Cerebellum (tissue), 4 donors: ENCODE measurements at places on chromosomes 12 and 14.
A peak's percentile ranks its signal among the peaks of the same experiment; 100 is the strongest.

- DNase-seq: no peak
Measured at GRCh38 chr12:30754383-30754749, 385 bp downstream of the CAPRIN2 start.

GRCh38 chr12:88644946-88645702, 64.9 kb upstream of the KITLG start:
- no peak for DNase-seq

DNA sequence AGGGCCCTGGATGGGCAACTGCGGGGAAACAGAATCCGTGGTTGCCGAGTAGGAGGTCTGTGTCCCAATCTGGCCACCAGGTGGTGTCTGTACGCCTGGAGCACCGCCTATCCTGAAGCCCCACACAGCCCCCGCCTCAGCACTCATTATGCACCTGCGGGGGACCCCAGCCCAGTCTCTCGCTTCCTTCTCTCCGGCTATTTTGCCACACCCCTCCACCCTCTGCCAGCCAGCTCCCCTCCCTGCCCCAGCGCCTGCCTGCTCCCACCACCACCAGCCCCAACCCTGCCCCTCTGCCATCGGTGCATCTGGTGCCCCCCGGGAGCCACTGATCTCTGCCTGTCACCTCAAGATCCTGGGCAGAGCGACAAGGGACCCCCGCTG, 2.2 kb upstream of the NXPH4 start:
- peak; percentile 77 for DNase-seq

DNA sequence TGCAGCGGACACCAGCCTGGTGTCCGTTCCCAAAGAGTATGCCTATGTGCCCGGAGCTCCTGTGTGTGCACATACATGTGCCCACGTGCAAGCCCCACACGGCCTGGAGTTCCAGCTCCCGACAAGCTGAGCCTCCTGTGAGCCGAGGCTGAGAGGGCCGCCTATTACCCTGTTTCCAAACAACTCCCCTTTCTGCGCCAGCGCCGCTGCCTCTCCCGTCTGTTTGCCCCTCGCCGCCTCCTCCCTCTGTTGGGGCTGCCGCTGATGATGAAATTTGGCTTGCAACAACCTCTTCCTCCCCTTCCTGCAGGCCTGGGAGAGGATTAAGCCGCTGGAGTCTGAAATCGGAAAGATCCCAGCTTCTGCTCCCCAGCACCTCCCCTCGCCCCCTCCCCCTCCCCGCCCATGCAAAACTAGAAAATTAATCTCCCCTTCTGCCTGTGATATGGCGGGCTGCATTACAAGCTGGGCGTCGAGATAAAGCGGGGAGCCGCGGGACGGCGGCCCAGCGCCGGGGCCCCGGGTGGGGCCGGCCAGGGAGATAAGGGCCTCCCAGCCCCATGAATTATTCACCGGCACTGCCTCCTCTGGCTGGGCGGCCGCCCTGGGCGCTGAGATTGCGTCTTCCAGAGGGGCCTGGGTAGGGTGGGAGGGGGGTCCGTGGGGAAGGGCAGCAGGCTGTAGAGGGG, 6.8 kb upstream of the ASIC1 start:
- DNase-seq: no peak

DNA sequence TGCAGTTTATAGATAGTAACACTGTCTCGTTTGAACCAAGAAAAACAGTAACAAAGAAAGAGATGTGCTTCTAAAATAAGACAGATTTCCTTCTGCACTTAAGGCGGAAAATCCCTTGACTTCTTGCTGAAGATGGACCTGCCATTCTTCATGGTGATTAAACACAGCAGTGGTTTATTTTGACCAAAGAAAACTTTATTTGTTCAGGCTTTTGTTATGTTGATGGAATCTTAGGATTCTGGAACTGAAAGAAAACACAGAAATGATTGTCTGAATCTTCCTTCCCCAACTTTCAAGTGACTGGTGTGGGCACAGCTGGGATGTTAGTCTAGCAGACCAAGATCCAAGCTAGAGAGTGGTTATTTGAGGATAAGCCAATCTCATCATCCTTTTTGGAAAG, 72.2 kb downstream of the DACT1 start:
- DNase-seq: no peak

DNA sequence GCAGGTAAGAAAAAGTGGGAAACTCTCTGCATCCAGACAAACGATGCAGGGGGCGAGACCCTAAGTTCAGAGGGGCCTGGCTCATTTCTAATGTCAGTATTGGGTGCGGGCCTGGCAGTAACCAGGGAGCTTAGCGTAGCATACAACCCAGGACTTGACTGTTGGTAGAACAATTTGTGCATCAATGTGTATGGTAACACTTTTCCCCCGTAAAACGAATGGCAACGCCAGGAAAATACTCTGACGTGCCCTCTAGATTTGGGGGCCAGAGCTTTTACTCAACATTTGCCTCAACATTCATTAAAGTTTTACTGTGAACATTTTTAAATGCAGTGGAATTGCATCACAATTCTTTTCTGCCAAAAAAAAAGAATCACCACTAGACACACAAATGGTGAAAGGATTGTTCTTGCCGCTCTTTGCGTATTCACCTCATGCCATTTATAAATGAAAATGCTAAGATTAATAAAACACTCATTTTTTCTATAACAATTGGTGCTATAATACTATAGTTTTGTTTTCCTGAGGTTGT, 867 bp downstream of the RHOJ start:
- no peak for DNase-seq

DNA sequence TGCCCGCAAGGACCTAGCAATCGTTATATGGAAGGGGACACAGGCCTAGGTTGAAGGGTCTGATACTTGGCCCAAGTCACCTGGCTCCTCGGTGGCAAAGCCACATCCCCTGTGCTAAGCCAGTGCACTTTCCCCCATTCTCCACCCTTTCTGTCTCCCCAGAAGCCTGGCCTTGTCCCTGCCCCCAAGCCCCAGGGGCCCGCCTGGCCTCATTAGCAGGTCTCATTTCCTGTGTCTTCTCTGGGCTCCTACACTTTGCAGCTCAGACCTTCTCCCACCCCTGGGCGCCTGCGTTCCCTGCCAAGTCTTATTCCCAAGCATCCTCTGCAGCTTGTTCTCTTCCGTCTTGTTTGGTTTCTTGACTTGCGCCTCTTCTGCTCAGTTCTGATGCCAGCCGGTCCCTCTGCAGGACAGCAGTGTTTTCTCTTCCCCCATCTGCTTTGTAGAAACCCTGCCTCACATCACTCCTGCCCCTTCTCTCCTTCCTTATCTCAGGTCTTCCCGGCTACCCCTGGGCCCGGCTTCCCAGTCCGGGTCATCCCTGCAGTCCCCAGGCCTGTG, 66.7 kb downstream of the SLC24A4 start:
- DNase-seq: peak; percentile 16

DNA sequence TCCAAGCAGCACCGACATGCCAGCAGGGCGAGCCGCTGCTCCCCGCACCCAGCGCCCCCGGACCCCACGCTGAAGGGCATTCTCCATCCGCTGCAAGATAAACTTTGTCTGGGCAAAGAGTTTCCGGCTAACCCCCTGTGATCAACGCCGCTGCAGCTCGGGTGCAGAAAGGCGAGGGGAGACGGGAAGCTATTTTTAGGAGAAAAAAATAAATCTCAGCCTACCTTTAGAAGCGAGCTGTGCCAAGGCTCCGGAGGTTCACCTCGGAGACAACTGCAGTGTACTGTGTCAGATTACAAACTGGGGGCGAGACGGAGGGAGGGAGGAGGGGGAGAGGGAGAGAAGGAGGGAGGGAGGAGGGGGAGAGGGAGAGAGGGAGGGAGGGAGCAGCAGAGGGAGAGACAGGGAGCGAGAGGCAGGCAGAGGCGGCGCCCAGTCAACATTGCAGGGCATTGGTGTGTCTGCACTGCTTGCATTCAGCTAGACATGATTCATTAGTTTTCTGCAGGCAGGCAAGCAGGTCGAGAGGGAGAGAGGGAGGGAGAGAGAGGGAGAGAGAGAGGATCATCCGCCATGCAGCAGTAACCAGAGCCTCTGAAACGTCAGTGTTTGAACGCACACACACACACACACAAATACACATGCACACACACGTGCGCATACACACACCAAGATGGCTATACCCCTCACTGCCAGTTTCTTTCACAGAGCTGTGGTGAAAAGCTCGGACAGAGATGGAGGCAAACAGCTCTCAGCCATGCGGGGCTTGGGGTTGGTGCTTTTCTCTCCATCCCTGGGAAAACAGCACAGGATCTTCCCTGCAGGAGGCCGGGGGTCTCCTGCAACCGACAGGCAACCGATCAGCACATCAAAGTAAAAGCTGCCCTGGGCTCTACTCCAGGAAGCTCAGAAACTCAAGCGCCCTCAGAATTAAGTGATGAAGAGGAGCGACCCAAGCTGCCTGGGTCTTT, at the start of gene RIMBP2:
RIMBP2 (minus strand) TSS at position 302 of the 971 bp plus-strand sequence. CDS start 237,286 bp downstream, outside the sequence.
- no peak for DNase-seq

- peak; percentile 27 for DNase-seq
Measured at GRCh38 chr12:130017591-130018449, 114.0 kb upstream of the TMEM132D start.

DNA sequence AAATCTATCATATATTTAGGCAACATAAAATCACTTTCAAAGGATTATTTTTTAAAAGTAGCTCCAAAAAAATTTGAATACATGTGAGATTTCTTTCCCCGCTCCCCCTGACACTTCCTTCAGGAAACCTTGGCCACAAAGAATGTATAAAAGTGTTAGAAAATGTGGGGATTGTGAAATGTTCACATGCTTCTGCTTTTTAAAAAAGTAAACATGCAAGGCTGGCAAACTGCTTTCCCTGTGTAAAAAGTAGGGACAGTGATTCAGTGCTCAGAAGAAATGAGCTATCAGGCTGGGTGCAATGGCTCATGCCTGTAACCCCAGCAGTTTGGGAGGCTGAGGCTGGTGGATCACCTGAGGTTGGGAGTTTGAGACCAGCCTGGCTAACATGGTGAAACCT, 26.6 kb downstream of the MBIP start:
- DNase-seq: no peak

DNA sequence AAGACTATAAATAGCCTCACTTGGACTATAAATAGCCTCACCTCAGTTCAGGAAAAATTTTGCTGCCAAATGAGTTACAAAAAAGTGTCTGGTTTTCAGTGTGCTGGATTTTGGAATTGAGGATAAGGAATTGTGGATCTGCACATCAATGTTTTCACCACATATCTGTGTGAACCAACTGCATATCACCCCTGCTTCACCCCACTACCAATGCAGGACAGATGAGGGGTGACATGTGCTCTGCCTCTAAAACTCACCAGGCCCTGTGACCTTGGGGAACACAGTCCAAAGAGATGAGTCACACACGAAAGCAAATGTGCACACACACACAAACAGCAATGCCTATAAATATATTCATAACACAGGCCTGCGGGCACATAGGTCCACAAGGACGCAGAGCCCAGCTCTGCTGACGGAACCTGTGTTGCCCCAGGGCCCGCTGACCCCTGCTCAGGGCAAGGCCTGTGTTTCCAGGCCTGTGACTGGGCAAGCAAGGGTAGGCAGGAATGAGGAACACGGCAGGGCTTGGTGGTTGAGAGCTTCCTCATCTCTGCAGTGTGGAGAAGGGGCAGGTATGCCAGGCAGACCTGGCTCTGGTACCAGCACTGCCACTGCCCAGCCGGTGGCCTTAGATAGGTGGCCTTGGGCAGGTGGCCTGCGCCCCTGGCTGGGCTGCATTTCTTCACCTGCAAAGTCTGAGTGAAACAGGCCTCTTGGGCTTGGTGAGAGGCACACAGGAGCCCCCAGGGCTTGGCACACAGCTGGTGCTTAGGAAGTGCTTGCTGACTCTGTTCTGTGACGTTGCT, 82.4 kb downstream of the ARL6IP4 start:
- no peak for DNase-seq

DNA sequence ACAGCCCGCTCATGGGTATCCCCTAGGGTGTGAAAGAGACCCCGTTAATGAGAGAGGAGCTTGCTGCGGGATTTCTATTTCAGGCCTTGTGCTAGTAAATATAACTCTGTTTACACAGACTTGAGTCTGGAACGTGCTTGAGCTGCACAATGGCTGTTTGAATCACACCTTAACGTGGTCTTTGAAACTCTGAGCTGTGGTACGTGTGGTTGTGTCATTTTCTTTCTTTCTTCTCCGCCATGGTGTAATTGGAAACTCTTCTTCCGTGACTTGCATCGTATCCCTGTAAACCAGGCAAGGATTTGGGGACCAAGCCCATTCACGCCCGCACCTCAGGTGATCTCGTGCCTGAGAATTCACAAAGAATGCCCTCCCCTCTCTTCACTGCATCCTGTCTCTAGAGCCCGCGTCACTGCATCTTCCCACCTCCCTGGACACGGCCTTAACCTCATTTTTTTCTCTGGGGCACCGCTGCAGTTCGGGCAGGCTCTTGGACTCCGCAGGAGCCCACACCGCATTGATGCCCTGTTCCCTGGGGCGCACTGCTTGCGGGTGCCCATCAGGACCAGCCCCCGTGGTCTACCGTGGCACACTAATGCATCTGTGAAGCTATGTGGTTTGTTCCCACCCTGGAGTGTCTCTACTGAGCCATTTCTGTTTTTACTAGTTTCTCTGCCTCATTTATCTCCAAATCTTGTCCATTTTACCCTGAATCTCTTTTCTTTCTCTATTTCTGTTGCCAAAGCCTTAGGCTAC, 78.4 kb upstream of the PARP11 start:
- no peak for DNase-seq

GRCh38 chr14:73833530-73834260, 17.9 kb upstream of the PTGR2 start:
- DNase-seq: no peak

DNA sequence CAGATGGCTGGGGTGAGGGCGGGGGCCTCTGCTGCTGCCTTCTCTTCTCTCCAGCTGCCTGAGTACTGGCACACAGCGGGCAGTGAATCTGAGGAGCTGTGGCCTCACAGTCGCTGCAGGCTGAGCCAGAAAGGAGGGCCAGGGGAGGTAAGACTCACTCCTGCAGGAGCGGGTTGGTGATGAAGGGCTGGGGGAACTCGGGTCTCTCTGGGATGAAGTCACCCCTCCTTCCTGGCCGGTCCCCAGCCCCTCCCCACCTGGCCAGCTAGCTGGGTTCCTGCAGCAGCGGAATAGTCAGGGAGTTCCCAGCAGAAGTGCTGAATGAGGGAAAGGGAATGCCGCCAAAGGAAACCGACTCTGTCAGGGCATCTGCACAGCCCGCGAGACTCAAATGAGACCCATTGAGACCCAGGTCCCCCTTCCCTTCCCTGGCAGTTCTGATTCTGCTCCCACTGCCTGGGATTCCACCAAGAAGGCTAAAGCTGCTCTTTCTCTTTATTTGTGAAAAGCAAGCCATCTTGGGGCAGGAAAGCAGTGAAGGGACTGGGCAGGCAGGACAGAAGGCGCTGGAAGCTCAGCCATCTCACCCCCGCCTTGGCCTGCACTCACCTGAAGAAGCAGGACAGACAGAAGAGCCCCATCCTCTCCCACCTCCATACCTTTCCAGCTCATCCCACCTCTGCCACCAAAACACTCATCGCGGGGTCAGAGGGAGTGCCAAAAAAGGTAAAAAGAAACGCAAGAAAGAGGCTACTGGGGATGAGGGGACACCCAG, 5.3 kb downstream of the NGB start:
- no peak for DNase-seq
